ENCODE measurements at places on chromosomes 12 and 14.

GRCh38 chr12:102501773-102502172, 21.4 kb upstream of the IGF1 start:
- no peak for DNase-seq

GRCh38 chr12:56157201-56158028, 744 bp upstream of the MYL6 start:
- DNase-seq = peak; percentile 92

GRCh38 chr14:73027546-73027945, 640 bp upstream of the ZFYVE1 start:
- no peak for DNase-seq

DNA sequence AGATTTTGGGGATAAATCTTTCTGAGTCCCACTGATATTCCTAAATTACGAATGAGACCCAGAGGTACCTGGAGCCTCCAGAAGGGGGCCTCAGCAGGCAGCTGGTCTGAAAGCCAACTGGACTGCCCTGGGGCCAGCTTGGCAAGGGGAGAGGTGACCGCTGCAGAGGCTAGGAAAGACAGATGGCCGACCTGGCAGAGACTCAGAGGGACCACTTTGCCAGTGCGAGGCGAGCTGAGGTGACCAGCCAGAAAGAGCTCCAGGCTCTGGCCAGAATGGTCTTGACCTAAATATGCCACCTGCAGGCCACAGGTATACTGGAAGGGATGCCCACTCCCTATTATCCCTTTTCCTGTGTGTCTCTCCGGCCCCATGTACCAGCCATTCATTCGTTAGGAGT, 256.8 kb upstream of the GARIN6 start:
- peak; percentile 29 for DNase-seq

DNA sequence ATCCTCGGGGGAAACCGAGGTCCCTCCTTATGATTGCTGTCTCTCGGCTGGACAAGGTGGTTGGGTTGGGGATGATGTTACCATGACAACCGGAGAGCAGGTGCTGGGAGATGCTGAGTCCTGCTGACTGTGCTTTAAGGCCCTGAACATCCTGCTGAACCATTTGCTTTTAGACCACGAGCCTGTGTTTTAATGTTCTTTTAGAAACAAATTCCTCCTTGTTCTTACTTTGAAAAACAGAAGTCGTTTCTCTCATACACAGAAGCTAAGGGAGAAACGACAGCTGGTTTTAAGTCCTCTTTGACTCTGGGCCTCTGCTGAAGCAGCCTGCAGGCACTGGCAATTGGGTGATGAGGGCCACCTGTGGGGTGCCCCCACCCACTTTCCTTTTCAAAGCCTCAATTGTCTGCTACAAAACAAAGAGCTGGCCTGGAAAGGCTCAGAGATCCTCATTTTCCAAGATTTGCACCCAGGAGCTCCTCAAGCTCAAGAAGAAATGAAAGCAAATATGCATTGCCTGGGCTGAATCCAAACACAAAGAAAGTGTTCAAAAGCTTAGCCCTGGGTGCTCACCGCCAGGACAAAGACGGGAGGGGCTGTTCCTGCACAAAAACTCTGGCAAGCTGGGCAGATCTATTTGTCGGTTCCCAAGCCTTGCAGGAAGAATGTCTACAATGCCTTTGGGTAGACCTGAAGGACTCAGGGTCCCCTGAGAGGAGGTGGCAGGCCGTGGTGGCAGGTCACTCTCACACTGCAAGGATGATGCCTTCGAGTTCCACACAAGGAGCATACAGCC, 90.0 kb upstream of the CLMN start:
- DNase-seq = no peak

DNA sequence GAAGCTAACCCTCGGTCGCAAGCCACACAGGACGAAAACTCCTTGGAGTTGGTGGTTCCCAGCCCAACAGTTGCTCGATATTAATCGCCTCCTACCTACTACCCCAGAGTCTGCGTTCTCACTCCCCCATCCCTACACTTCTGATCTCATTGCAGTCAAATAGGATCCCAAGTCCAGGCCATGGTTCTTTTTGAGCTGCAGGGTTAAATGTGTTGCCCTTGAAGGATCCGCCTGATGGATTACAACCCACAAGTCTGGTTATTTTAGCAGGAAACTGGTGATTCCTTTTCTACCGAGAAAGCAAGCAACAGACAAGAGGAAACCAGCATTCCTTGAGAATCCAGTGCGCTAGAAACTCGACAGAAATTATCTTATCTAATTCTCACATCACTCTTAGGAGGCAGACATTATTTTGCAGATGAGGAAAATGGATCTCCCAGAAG, 785 bp upstream of the NIN start:
- DNase-seq = no peak

- no peak for DNase-seq
Measured at GRCh38 chr12:98470469-98471082, 44.8 kb upstream of the TMPO start.

- peak; percentile 98 for DNase-seq
Measured at GRCh38 chr14:64645220-64645892, 58.9 kb upstream of the PLEKHG3 start.

GRCh38 chr12:108850854-108851573, 6.4 kb downstream of the SSH1 start:
- DNase-seq = peak; percentile 87

DNA sequence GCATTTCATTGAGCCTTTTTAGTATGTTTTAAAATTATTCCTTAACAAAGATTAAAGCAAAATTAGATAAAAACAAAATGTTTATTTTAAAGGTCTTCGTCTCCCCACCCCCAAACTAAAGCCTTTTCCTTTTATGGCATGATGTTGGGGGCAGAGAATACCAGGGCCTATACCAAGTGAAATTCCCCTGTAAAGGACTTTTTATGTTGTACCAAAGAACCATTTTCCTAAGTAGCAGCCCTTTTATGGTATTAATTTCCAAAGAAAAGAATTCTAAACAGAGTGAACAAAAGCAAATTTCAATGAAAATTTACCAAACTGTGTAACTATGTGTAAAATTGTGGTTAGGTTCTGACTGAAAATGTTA, 71.9 kb upstream of the GNPNAT1 start:
- DNase-seq = peak; percentile 50

DNA sequence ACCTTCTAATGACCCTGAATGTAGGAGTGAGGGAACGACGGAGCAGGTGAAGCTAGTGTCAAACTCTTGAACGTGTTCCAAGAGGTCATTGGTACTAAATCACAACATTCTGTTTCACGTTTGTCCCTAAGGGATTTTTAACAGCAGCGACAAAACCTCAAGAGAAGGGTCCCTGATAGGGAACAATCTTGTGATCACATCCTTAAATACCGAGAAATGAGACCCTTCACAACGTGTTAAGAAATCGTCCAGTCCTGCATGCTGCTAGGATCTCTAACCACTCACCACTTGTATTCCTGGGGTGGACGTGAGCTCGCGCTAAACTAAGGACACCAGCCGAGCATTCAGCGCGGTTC, 134.1 kb upstream of the KRAS start:
- DNase-seq = peak; percentile 3

DNA sequence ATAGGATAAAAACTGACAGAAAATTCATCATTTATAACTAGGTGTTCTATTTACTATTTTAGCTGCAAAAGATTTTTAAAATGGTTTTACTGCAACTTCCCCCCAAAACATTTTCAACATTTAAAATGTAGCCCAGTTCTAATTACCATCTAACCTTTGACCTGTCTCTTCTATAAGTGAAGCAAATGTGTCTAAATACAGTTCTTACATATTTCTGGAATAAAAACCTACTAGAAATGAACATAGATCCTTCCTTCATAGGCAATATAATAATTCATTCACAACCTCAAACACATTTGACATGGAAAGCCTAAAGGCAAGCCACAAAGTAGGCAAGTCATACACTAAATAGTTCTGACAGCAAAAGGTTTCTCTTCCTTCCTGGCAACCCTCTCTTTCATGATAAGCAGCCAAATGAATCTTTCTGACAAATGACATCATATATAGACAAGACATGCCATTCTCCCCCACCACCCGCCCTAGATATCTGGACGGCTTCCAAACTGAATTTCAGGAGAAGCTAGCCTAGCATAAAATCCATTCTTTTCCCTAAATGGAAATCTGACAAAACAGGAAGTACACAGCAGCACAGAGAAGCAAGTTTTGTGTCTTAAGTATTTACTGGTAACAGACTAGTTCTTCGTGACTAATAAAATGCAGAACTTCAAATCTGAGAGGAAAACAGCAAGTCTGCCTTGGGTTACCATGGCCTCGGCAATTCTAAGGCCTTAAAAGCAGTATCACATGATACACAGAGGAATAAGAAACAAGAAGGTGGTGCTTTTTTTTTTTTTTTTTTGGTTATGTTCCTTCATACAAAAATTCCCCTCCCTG, 17.2 kb upstream of the ARID4A start:
- DNase-seq = peak; percentile 96

- DNase-seq = no peak
Measured at GRCh38 chr14:78637908-78638475, 467.8 kb downstream of the NRXN3 start.

DNA sequence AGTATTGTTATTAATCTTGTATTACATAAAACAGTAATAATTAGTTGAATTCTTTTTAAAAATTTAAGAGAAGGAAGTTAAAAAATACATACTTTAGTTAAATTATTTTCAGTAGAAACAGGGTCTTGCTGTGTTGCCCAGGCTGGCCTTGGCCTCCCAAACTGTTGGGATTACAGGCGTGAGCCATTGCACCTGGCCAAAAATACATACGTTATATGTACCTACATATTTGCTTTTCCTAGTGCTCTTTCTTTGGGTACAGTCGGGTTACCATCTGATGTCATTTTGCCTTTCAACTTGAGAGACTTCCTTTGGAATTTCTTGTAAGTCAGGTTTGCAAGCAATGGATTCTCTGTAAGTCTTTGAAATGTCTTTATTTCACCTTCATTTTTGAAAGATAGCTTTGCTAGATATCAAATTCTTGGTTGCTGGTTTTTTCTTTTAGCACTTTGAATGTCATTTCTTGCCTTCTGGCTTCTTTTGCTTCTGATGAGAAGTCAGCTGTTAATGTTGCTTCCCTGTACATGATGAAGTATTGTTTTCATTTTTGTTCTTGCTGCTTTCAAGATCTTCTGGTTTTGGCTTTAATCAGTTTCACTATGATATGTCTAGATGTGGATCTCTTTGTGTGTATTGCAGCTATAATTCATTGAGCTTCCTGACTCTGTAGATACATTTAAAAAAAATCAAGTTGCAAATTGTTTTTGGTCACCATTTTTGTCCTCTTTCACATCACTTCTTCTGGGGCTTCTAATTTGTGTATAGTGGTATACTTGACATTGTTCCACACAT, 84.4 kb downstream of the SPATS2 start:
- no peak for DNase-seq
